ENCODE measurements at places on chromosomes 4 and X. TPM values are rescaled to one million over a fixed set of nuclear protein-coding genes. Genes with fewer than 3 reads are reported as not detected.

The GLOD5 gene
- not detected for total RNA-seq

The ZNF185 gene
- 2.8 TPM for total RNA-seq

The TRIM75 gene
- total RNA-seq, result not detected

The RHOXF1 gene
- total RNA-seq, result 2.3 TPM

The ZAR1 gene
- total RNA-seq, result 0.63 TPM

The LAGE3 gene
- 39.2 TPM for total RNA-seq

The UTP3 gene
- 19.8 TPM for total RNA-seq

The NXF2B gene
- not detected for total RNA-seq

The NKX6-1 gene
- total RNA-seq, result 0.28 TPM

The FATE1 gene
- 1.2 TPM for total RNA-seq

The LNX1 gene
- total RNA-seq, result 32.8 TPM

The GIMD1 gene
- total RNA-seq, result not detected

The DUSP21 gene
- total RNA-seq, result not detected

The UGT2B17 gene
- total RNA-seq, result not detected

The FDCSP gene
- not detected for total RNA-seq

The ADH1B gene
- 12.9 TPM for total RNA-seq

The P2RY4 gene
- 0.51 TPM for total RNA-seq

Data from dorsolateral prefrontal cortex (tissue), 122 donors.